ENCODE measurements at places on chromosomes 4 and X.

- no peak for DNase-seq
Observed at GRCh38 chrX:72230290-72230689, 8.5 kb downstream of the ERCC6L start.

GRCh38 chr4:126790633-126791032, 842.1 kb upstream of the INTU start:
- no peak for DNase-seq

DNA sequence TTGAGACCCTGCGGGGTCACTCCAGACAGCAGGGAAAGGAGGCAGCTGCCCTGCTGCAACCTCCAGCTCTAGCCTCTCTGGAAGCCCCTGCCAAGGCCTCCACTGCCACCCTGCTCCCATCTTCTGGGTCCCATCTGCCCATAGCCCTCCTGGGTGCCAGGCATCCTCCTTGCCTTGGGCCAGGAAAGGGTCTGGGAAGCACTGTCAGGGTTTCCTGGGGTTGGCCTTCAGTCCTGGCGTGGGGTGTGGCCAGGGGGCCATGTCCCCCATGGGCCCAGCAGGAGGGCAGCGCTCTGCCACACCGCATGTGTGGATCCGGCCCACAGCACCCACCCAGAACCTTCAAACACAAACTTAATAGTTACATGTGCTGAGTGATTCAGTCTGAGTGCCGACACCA, 3.4 kb upstream of the CPLX1 start:
- no peak for DNase-seq

GRCh38 chrX:6732101-6732500, 197.2 kb upstream of the VCX3A start:
- no peak for DNase-seq

DNA sequence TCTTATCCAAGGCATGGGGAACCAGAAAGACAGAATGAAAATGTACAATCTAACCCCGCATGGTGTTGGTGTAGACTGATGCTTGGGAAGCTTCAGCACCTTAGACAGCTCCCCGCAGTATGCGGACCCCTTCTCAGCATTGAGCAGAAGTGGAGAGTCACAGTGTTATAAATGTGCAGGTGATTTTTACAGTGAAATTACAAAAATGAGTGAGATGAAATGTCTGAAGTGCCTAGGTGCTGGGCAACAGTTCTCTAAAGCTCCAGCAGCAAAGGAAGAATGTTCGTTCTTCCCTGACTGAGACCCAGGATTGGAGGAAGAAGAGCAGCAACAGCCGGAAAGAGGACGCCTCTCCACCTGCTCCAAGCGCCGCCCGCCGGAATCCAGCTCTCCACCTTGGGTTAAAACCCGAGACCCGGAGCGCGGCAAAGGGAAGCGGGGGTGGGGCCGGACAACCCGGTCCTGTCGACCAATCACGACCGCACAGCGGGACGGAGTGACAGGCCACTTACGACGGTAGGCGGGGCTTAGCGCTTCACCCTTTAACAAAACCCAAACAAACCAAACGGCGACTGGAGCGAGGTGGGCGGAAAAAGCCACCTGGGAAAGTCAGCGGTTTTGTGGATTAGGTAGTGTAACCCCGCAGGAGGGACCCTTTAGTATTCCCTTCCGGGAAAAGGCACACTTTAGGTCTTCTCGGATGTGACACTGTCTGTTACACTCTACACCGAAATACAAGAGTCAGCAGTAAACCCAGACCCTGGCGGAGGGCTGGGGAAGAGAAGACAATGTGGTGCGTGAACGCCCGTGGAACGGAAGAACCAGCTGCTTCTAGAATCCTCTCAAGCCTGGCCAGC, at the start of gene GLRA3:
Gene GLRA3, minus strand, starts transcription at position 403 of the 857 bp plus-strand sequence. CDS start 436 bp downstream, outside the sequence.
- no peak for DNase-seq
